ENCODE measurements at places on chromosomes 2 and 18.

DNA sequence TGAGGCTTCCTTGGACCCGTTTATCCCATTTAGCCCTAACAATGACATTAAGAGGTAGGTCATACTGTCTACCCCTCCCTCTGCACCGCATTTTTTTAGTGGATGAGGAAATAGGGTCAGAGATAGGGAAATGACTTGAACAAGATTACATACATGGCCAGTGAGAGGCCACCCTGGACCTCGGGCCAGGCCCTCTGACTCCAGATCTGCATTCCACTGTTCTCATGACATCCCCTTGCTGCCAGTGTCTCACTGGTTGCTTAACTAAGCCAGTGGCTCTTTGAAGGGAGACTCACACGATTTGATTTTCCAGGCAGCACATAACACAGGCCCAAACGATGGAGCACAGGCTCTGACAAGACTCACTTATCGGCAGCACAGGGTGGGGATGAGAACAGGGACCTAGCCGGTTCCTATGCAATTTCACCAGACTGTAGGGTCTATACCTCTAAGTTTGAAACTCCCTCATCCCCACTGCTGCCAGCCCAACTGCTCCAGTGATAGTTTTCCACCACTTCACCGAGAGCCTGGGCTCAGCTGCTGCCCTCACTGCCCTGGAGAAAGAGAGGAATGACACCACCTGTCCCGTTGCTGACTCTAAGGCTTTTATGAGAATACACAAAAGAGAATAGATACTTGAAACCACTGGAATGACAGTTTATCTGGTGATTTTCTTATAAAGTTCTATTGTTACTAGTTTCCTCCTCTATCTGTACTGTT is 82.5 kb downstream of the TMEM247 start:
- DNase-seq, result no peak

DNA sequence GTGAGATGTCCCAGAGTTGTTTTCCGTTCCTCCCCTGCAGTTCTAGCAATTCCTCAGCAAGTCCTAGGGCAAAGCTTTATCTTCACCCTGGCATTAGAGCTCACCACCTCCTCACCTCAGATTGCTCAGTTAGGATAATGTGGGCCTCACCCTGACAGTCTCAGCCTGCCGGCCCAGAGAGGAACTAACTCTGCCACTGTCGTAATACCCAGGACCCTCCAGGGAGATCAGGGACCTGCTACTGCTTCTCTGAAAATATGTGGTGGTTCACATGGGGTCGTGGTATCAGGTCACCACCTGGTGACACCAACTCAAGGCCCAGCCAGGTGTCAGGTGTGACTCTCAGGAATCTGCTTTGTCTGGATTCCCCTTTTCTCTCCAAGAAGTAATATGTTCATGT is 120.7 kb downstream of the FEZ2 start:
- no peak for DNase-seq

GRCh38 chr2:109173311-109174171 is 44.5 kb downstream of the SH3RF3 start:
- DNase-seq, result peak; percentile 89

DNA sequence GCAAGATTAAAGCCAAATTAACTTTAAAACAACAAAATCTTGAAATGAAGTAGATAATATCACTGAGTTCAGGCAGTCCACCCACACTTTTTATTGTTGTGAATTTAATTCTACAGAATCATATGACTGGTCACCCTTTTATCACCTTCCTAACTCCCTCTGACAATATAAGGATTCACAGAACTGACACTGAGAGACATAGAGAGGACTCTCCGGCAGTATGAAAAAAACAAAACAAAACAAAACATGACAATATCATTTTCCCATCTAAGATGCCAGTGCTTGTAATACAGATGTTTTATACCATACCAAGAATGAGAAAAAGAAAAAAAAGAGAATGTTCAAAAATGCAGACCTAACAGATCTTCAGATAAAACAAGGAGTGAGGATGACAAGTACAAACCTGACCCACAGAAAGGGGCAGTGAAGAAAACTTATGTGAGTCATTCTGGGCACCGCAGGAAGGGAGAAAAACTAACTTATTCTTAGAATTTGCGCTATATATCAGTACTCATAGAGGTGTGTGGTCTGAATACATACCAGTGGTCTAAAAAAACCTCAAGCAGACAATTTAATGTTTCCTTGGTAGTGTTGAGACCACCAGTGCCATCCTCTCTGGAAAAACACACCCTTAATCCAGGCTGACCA is 136.6 kb downstream of the ZAP70 start:
- no peak for DNase-seq

- DNase-seq, result no peak
Observed at GRCh38 chr2:64380853-64381527, 73.0 kb upstream of the LGALSL start.

GRCh38 chr18:58632552-58632951 is 3.7 kb upstream of the ALPK2 start:
- no peak for DNase-seq

DNA sequence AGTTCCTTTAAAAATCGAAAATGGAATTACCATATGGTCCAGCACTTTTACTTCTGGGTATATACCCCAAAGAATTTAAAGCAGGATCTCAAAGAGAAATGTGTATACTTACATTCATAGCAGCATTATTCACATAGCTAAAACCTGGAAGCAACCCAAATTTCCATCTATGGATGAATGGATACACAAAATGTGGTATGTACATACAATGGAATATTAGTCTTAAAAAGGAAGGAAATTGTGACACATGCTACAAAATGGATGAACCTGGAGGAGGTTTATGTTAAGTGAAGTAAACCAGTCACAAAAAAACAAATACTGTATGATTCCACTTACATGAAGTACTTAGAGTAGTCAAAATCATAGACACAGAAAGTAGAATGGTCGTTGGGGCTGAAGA is 147.9 kb upstream of the LTBP1 start:
- no peak for DNase-seq

- no peak for DNase-seq
Observed at GRCh38 chr18:35022426-35023001, 18.7 kb upstream of the MAPRE2 start.

DNA sequence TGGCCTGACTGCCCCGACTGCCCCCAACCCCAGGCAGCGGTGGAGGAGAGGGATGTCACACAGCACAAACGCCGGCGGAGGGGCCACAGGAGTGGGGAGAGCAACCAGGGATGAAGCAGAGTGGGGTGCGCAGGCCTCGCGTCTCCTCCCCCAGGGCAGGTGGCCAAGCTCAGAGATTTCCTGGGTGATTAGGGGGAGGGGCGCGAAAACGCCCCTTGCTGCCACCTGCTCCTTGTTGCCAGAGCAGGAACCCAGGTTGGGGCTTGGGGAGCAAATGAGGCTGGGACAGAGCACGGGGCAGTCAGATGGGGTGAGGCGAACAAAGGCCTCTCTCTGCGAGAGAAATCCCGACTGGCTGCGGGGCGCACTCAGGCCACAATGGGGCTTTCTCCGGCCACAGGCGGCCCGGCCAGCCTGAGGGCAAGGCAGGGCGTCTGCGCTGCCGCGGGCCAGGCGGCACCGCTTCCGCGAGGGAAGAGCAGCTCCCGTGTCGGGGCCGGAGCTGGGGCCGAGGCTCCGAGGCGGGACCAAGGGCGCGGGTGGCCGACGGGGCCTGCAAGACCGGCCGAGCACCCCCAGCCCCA is 11.5 kb downstream of the TEX44 start:
- DNase-seq, result peak; percentile 86

DNA sequence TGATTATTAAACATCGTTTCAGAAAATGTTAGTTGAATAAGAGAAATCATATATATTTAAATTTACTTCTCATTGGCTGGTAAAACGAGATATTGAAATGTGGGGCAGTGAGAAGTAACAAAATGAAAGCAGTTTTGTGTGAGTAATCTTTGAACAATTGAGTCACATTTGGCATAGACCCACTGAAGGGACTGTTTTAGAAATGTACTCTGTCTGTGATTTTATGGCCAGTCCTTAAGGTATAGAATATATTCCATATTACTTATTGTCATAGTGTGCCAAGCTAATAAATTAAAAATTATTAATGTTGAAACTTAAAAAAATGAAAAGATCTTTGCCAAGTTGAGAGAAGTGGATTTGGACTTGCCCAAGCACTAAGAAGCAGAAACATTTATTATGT is 222.4 kb upstream of the COL3A1 start:
- DNase-seq, result no peak

DNA sequence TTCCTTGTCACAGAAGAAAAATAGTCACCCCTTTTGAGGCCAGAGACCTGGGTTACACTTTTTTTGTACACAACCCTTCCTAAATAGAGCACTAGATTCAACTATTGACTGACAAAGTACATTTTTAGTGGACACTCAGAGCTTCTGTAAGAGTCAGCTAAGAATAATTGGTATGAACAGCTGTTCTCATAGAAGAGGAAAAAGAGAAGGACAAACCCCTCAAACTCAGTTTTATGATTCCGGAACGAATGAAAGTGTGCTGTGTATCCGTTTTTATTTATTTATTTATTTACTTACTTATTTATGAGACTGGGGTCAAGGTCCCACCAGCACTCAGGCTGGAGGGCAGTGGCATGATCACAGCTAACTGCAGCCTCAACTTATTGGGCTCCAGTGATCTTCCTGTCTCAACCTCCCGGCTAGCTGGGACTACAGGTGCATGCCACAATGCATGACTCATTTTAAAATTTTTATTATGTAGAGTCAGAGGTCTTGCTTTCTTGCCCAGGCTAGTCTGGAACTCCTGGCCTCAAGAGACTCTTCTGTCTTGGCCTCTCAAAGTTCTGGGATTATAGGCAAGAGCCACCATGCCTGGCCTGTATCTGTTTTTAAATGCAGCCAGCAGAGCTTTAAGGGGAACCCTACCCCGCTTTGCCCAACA is 36.0 kb upstream of the FZD5 start:
- DNase-seq, result no peak

GRCh38 chr2:26877276-26877675 is 29.3 kb downstream of the DPYSL5 start:
- DNase-seq, result no peak

DNA sequence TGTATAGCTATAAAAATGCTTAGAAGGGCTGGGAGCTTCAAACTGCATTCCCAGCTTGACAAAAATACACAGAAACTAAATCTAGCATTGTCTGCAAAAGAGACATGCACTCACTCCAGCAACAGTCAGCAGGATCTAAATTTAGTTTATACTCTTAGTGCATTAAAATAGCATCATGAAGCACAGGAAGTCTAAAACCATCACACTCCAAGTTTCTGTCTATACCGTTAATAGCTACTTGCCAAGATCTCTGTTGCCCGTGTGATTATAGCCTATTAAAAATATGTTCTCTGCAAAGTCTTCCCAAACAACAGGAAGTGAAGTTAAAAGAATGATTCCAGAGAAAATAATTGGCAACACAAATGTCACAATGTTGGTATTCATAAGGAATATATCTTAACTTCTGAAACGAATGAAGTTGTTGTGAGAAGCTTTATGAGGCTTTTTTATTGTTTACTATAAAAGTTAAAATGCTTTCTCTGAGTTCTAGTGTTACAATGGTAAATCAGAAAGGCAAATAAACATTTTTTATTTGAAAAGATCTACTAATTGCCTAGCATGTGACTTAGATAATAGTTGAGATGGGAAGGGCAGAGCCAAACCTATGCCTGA is 184.2 kb downstream of the ZNF385B start:
- DNase-seq, result no peak

DNA sequence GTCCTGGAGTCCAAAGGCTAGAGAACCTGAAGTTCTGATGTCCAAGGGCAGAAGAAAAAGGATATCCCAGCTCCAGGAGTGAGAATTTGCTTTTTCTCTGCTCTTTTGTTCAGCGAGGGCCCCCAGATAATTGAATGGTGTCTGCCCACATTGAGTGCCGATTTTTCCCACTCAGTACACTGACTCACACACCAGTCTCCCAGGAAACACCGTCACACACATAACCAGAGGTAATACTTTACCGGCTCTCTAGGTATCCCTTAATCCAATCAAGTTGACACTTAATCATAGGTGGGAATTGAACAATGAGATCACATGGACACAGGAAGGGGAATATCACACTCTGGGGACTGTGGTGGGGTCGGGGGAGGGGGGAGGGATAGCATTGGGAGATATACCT is 161.5 kb downstream of the WDR7 start:
- no peak for DNase-seq

GRCh38 chr18:27652480-27653121 is 467.5 kb upstream of the CHST9 start:
- DNase-seq, result no peak

DNA sequence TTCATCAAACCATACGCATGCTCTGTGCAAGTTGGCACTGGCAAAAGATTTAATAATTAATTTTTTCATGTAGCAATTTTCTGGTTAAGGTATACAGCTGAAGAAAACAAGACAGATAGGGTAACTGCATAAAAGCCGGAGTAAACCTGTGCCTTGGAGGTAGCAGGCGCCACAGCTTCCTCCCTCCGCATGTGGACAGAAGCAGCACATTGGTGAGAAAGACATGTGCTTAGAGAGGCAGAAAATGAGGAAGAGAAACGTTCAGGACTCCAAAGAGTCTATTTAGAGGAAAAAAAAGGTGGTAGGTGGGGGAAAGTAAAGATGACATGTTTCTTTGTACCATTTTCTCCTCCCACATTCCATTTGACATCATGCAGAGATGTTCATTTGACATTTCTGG is 9.3 kb downstream of the ST6GAL2 start:
- DNase-seq, result no peak

- no peak for DNase-seq
Observed at GRCh38 chr18:33716061-33716683, 138.2 kb downstream of the ASXL3 start.

DNA sequence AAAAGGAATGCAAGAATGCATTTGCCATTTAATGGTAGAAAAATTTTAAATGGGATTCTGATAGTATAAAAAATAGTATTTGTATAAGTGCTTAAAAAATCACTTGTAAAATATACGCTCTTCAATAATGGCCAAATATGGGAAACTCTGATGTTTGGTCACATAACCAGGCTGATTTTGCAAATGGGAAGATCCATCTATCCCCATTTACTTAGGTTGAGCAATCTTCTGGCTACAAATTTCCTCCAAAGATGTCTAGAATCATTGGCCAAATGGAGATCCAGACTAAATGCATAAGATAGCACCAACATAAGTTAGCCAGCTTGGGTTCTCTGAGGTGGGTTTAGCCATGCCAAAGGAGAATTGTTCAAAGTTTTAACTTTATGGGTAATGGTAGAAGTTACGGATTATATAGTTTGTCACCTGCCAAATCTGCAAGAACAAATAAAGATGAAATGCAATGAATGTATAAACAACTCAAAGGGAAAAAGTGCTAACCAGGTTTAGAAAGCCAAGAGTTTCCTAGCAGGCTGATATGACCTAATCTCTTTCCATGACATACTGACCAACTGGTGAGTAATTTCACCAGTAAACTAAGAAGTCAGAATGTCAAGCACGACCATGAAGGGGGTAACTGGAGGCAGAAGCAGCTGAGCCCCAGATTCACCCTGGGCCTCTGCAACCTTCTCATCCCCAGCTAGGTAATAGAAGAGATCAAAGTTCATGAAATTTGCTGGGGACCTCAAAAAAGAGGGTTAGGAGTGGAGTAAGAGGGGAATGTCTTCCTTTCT is 10.0 kb downstream of the RHOB start:
- DNase-seq, result no peak

GRCh38 chr2:136858656-136859055 is 93.3 kb downstream of the THSD7B start:
- DNase-seq, result no peak

GRCh38 chr2:33383855-33384598 is 92.4 kb upstream of the RASGRP3 start:
- DNase-seq, result no peak

GRCh38 chr2:232611559-232612218 is 21.7 kb upstream of the EFHD1 start:
- peak; percentile 82 for DNase-seq
